Kidney (tissue), 22 donors: ENCODE measurements at places on chromosomes 12 and 14.

DNA sequence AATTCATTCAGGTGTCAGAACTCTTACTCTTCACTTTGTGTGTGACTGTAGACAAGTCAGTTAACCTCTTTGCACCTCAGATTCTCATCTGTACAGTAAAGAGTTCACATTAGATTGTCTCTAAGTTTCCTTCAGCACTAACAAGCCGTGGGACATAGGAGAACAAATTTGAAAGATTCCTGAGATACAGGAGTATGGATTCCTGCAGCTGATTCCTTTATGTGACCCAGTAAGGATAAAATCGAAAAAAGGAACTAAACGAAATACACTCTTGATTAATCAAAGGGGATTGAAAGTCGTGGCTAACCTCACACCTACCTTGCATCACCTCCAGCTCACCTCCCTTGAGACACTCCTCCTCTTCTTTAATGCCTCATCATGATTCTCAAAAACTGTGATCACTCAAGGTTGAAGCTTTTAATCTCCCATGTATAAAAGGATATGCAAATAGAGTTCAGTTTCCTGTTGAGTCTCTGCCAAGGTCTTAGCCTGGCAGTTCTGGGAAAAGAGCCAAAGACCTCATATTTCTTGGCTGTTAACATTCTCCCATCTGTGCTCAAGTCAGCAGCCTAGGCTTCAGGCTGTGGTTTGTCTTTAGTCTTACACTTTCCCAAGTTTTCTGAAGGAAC is 156.6 kb downstream of the DAD1 start:
- DNase-seq: peak; percentile 95

GRCh38 chr12:40208707-40209446 is 15.9 kb upstream of the LRRK2 start:
- DNase-seq: no peak

GRCh38 chr12:95304673-95305198 is 87.1 kb downstream of the VEZT start:
- no peak for DNase-seq

DNA sequence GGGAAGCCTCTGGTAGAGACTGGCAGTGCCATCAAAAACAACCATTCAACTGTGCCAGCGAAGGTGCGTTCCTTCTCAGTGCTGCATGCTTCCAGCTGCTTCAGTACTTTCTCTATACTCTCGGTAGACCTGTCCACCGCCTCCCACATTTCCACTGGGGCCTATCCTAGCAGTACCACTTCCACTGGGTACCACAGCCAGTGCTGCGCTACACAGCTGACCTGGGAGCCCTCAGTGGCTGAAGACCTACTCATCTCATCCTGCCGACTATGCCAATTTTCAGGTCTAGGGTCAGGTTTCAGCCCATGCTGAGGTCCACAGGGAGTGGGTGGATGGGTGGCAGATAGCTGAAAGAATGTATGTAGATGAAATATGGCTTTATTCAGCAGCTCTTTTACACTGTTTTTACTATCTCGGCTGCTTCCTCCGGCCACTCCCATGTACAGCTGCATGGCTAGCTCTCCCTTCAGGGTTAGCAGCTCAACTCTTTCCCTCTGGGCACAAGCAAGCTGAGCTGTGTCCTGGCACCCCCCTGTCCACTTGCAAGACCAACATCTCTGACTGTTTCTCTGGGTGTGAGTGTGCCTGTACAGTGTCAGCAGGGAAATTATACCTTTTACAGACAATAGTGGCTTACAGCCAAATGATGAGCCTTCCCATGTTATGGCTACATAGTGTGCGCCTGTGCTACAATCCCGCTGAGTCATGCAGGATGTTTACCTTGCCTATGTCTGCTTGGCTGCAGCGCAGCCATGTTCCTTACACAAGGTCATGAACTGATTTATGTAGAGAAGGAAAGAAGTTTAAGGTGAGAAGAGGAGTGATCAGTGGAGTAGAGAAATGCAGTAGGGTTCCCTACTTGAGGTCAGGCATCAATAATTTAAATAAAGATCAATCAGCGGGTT is 125.7 kb upstream of the DDHD1 start:
- DNase-seq: no peak

GRCh38 chr12:66763467-66763866 is 84.6 kb upstream of the GRIP1 start:
- DNase-seq: no peak

DNA sequence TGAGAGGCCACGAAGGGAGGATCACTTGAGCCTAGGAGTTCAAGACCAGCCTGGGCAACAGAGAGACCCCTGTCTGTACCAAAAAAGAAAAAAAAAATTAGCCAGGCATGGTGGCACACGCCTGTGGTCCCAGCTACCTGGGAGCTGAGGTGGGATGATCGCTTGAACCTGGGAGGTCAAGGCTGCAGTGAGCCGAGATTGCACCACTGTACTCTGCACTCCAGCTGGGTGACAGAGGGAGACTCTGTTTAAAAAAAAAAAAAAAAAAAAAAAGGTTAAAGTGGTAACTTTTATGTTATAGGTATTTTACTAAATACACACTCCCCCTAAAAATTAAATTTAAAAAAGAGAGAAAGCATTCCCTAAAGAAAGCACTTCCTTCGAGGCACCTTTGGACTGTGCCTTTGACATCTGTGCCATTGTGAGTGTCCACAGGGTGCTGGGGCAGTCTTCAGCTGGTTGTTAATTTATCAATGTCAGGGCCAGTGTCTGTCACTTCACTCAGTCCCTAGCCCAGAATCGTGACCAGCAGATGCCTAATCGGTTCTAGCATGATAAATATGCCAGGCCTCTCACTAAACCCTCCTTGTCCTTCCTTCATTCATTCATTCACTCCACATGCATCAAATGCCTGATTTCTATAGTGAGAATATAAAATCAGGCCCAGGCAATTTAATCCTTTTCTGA is 63.1 kb downstream of the B4GALNT3 start:
- DNase-seq: no peak

DNA sequence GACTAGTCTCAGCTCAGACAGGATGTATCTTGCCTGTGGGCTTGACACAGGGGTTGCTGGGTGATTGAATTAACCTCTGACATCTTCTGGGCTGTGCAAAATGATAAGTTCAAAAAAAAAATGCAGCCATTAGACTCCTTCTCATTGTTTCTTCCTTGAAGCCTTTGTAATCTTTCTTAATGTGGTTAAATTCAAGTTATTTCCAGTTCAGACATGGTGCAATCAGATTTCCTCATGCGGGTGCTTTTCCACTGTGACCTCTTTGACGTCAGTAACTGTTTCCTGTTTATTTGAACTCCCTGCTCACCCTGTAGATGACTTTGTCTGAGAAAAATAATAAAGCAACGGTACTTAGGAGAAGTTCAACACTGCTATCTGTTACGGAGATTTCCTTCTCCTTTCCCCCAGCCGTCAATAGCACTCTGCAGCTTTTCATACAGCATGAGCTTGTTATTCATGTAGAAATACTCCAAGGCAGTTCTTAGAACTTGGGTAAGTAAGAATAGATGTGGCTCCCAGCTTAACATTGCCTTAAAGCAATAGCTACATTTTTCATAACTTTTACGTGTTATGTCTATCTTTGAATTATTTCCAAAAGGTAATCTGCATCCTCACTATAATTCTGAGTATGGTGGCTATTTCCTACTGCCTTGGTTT is 155.5 kb downstream of the PRKCH start:
- no peak for DNase-seq

DNA sequence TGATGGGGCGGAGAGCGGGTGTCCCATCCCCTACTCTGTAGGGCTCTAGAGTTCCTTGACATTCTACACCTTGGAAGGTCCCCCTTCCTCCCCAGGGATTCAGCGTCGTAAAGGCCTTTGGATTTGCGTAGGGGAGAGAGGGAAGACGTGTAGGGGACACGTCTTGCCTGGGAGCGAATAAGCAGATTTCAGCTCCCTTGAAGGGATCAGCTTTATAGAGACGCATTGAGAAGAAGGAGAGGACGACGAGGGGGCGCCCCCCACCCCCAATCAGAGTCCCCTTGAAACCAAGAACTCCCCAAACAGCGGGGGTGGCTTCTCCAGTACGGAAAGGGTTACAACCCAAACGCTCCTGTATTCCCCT is 324 bp downstream of the CALCOCO1 start:
- DNase-seq: no peak

- DNase-seq: peak; percentile 89
Measured at GRCh38 chr14:92686900-92687427, 61.5 kb downstream of the LGMN start.

- DNase-seq: no peak
Measured at GRCh38 chr12:44709166-44709565, 166.9 kb downstream of the NELL2 start.

GRCh38 chr12:132006056-132006680 is 56.4 kb downstream of the EP400 start:
- no peak for DNase-seq

DNA sequence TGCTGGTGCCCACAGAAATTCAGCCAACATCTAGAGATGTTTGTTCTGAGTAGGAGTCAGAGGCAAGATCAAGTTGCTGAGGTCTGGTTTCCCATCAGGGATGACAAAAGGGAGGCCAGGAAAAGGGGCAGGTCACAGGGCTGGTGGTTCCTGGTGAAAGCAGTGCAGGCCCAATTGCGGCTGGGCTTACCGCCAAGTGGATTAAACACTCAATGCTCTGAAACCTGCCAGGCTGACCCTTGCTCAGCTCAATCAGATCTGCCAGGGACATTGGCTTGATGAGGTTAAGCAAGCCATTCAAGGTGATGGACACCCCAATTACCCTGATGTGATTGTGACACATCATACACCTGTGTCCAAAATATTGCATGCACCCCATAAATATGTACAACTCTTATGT is 5.5 kb upstream of the OAS1 start:
- no peak for DNase-seq

DNA sequence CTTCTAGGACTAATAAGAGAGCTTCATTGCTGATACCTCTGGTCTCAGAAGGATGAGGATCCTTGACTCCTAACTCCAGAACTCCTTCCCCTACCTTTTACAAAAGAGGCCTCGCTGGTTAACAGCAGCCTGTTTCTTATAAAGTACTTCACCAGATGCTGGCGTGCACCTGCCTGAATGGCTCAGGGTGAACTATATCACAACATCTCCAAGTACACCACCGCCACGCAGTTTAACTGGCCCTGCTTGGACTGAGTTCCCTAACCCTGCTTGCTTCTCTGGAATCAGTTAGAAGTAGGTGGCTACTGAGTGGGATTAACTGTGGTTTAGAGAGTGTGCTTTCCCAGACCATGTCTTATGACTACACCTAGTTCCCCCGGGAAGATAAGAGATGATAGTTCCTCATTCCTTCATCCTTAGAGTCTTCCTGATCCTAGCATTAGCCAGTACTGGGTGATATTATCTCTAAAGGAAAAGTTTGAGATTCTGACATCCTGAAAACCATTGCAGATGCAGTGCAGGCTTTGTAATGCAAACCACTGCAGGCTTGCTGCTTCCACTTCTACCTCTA is 3.0 kb downstream of the FOXJ2 start:
- DNase-seq: no peak

DNA sequence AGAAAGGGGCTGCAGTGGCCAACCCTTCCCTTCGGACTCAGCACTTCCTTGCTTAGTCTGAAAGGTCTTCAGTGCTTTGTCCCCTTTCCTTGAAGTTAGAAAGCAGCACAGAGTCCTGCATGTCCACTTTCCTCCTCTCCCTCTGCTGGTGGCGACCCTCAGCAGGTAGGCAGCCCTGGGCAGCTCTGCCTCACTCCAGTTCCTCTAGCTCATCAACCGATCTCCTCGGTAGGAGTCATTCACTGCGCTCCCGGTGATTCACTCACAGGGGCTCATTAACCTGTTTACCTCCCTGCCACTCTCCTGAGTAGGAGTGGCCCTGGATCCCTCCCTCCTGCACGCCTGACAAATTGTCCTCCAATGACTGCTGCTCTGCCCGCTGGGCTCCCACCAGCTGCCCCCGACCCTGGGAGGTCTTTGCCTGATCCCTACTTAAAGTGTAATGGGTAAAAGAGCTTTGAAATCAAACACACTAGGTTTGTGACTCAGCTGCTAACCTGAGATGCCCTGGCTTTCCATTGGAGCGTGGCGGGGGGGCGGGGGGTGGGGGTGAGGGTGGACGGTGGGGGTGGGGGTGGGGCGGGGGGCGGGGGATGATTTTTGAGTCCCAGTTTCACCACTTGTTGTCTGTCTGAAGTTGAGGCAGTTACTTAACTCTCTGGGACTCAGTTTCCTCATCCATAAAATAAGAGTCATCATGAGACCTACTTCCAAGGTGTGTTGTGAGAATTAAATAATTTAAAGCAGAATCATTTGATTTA is 4.2 kb downstream of the SCNN1A start:
- DNase-seq: peak; percentile 93

GRCh38 chr12:22658214-22658613 is 33.2 kb downstream of the ETNK1 start:
- DNase-seq: no peak

GRCh38 chr14:78710963-78711362 is 540.8 kb downstream of the NRXN3 start:
- no peak for DNase-seq
